ENCODE measurements at places on chromosomes 2 and 18. TPM values are rescaled to one million over a fixed set of nuclear protein-coding genes. Genes with fewer than 3 reads are reported as not detected.

- DNase-seq, result no peak
Observed at GRCh38 chr2:146489386-146489785, 1355.4 kb upstream of the ACVR2A start.

SIX3 gene
- total RNA-seq, result not detected

- no peak for DNase-seq
Observed at GRCh38 chr2:28403370-28403956, 10.8 kb downstream of the FOSL2 start.

DNA sequence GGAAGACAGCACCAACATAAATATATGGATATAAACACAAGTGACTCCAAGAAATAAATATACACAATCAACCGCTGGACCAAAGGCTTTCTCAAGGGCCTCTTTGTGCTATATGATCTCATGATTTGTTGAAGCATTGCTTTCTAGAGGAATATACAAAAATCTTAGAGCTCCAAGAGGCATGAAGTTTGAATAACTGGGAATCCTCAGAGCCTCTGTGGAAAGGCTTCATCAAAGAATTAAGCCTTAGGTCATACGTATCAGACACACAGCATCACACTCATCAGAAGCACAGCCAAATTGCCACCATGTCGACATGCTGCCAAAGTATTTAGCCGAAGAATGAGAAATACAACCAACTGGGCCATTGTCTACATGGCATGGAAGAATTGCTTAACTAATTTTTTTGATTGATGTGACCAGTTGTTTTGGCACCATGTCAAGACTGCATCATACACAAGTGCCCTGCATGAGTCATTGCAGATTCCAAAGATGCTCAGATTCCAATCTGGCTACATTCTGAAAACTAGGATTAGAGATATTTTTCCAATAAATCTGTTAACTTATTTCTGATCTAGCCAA lies 860.6 kb upstream of the ZEB2 start:
- DNase-seq, result no peak

DNA sequence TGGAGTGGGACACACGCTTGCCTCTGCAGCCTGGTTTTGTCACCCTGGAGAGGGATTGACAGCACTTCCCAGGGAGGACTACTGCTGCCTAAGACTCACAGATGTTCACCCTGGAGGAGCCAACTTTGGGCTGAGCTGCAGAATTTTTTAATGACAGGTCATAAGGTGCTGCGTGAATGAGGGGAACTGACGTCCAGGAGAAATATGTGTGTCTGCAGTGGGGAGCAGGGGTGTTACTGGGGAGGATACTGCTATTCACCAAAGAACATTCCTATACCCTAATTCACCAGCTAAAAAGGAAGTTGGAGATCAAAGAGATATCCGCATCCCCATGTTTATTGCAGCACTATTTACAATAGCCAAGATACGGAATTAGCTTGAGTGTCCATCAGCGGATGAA lies 144.4 kb downstream of the MGAT5 start:
- DNase-seq, result no peak

TSHZ1 gene
- total RNA-seq, result 13.3 TPM

AUP1 gene
- 64.6 TPM for total RNA-seq

DCDC2C gene
- total RNA-seq, result not detected

- no peak for DNase-seq
Observed at GRCh38 chr2:13542642-13543041, 825.9 kb downstream of the TRIB2 start.

COBLL1 gene
- total RNA-seq, result 94.0 TPM

PAX8 gene
- 0.98 TPM for total RNA-seq

- DNase-seq, result no peak
Observed at GRCh38 chr2:100004959-100005387, 137.4 kb downstream of the AFF3 start.

SCN3A gene
- total RNA-seq, result 0.02 TPM

ARHGAP25 gene
- total RNA-seq, result 5.8 TPM

R3HDM1 gene
- total RNA-seq, result 8.0 TPM

CFAP210 gene
- not detected for total RNA-seq

- DNase-seq, result no peak
Observed at GRCh38 chr18:10400534-10401307, 53.7 kb upstream of the APCDD1 start.
